Karpas-422 (cell line): ENCODE measurements at places on chromosomes 3 and 15. TPM values are rescaled to one million over a fixed set of nuclear protein-coding genes. Genes with fewer than 3 reads are reported as not detected.
A peak's percentile ranks its signal among the peaks of the same experiment; 100 is the strongest.

- H3K4me3 ChIP-seq = no peak overlapping the region
- no peak for DNase-seq
- no peaks in the 10 kb centered on the region for H3K36me3 ChIP-seq
- no peaks in the 10 kb centered on the region for H3K27me3 ChIP-seq
These were observed 1491.0 kb downstream of the SI start for GRCh38 chr3:163587342-163587741.

- DNase-seq = no peak
- no peak overlapping the region for H3K4me3 ChIP-seq
- H3K27ac ChIP-seq = no peak overlapping the region
- peaks cover 4% of the 10 kb centered on the region; the same call in 1 of the 2 replicates for H3K27me3 ChIP-seq
- H3K4me1 ChIP-seq = no peaks in the 10 kb centered on the region
These were observed 4.6 kb downstream of the SPSB4 start for GRCh38 chr3:141055536-141056445.

DNA sequence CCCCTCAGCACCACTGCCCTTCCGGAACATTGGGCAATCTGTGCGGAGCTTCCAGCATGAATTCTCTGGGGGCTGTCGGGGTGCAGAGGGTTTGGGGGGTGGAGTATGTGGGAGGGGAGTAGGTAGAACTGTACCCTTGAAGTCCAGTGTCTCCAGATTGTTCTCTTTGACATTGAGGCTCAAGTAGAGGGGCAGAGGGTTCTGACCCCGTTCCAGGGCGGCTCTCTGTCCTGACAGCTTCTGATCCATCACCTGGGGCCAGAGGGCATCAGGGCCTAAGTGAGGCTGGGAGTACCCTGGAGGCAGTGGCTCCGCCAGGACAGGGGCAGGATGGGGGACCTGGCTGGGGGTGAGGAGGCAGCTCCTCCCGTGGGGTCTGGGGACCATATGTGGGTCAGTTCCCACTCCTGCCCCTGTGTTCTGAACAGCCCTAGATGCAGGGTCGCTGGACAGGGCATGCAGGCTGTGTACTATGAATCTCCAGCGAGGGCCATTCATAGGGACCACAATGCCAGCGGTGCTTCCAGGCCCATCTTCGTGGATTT, 22.1 kb downstream of the PLA2G4D start:
- H3K4me1 ChIP-seq = no peaks in the 10 kb centered on the region
- no peaks in the 10 kb centered on the region for H3K36me3 ChIP-seq
- no peak for DNase-seq
- H3K4me3 ChIP-seq = no peak overlapping the region
- H3K27me3 ChIP-seq = no peaks in the 10 kb centered on the region

DNA sequence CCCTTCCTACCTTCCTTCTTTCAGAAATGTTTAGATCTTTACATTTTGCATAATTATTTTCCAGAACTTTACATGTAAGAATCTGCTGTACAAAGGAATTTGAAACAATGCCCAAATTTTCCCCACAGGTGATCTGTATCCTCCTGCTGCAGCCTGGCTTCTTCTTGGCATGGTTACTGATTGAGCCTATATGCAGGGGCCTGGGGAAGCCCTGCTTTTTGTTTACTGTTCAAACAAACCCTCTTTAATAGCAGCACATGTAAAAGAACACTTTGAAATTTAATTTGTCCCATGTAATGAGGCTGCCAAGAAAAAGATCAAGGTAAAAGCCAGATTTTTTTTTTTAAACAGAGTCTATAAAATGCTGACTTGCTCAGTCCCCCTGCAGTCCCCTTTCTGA, 432.2 kb downstream of the TUSC7 start:
- H3K4me1 ChIP-seq = no peaks in the 10 kb centered on the region
- H3K36me3 ChIP-seq = no peaks in the 10 kb centered on the region
- H3K27ac ChIP-seq = no peak overlapping the region
- H3K4me3 ChIP-seq = no peak overlapping the region
- DNase-seq = no peak
- H3K27me3 ChIP-seq = no peaks in the 10 kb centered on the region

DNA sequence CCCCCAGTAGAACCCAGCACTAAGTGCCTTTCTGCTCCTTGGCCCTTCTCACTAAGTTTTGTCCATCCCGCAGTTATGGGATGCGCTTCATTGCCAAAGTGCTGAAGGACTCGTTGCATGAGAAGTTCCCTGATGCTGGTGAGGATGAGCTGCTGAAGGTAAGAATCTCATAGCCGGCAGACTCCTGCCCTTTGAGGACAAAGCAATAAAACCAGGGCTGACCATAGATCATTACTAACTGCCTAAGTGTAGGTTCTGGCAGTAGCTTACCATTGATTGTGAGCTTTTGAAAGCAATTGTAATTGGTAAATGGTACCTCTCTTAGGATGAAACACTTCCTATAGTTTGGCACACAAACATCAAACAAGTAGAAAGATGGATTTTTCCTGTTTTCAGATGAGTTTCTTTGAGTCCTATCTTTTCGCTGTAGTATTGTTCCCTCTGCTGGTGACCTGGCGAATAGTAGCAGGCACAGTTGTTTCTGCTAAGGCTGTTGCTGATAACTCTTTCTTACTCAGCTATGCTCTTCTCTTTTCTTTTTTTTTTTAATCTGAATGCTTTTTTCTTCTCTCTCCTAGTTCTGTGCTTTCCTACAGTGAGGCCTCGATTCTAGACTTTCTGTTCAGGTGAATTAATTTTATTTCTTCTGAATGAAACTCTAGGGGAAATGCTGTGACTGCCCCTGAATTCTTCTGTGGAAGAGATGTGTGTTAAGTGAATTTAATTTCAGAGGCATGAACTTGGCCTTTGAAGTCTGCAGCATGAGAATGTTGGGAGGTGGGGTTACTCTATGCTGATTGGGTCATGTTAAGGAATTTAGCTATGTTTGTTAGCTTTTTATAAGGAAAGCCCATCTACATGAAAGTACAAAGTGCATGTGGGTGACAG, 47.4 kb upstream of the CRTC3 start:
- peak; percentile 69 for DNase-seq
- H3K27ac ChIP-seq = no peak overlapping the region
- no peaks in the 10 kb centered on the region for H3K4me1 ChIP-seq
- no peak overlapping the region for H3K4me3 ChIP-seq

DNA sequence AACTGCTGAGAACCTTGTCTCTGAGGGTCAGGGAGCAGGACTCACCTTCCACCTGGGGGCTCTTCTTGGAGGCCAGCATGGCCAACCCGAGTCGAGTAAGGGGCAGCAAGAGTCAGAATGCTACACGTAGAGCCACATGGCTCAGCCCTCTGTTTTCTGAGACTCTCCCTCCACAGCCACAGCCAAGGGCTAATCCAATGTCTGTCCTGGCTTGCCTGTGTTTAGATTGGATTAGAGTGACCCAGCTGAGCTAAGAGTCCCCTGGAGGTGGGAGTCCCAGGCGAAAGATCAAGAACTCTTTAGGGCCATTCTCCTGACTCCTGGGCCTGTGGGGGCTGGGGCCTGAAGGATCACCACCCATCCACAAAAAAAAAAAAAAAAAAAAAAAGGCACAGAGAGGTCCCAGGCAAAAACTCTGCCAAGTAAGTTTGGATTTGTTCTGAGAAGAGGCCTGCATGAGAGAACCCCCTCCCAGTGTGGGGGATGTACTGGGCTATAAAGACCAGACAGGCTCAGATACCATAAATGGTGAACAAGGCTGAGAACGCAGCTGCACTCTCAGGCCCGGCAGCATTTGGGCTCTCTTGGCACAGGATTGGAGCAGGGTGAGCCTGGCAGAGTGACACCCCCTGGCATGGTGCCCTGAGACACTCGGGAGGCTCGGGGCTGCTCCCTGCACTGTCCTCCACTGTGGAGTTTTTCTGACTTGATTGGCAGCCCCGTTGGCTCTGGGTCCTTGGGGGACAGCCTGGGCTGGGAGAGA, 88.0 kb upstream of the OSBPL11 start:
- no peak for DNase-seq
- H3K4me1 ChIP-seq = no peaks in the 10 kb centered on the region
- no peaks in the 10 kb centered on the region for H3K27me3 ChIP-seq
- H3K27ac ChIP-seq = no peak overlapping the region
- H3K36me3 ChIP-seq = no peaks in the 10 kb centered on the region
- no peak overlapping the region for H3K4me3 ChIP-seq

DNA sequence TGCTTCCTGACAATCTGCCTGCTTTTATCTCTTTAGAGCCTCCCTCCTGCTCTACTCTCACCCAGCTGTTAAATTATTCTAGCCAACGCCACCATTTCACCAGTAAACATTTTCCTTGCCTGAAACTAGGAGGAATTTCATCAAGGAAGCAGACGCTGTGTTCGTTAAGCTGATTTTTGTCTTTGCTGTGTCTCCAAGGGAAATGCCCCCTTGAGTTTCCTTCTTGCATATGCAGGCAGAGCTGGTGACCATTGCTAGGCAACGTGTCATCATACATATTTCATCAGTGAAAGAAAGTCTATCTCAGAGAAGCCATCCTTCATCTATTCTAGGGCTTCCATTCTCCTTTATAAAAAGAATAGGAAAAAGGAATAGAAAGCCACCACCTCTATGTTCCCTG, 87.0 kb upstream of the ST8SIA2 start:
- no peak overlapping the region for H3K4me3 ChIP-seq
- no peaks in the 10 kb centered on the region for H3K36me3 ChIP-seq
- no peaks in the 10 kb centered on the region for H3K4me1 ChIP-seq
- no peak overlapping the region for H3K27ac ChIP-seq

GRCh38 chr3:115792206-115792955, 169.1 kb downstream of the GAP43 start:
- H3K27me3 ChIP-seq = no peaks in the 10 kb centered on the region
- H3K27ac ChIP-seq = no peak overlapping the region
- no peaks in the 10 kb centered on the region for H3K4me1 ChIP-seq
- no peak overlapping the region for H3K4me3 ChIP-seq

DNA sequence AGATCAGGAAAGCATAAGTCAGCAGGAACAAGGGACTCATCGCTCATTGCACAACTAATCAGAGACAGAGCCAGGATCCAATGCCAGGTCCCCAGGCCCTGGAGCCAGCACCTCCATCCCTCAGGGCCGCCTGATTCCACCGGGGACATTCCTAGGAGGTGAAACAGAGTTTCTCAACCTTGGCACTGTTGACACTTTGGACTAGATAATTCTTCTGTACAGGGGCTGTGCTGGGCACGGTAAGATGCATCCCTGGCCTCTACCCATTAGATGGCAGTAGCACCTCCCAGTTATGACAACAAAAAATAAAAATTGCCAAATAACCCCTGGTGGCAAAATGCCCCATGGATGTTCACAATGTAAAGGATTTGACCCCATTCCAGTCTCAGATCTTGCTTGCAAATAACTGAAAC, 127.7 kb downstream of the MTHFS start:
- H3K36me3 ChIP-seq = no peaks in the 10 kb centered on the region
- DNase-seq = peak; percentile 75
- no peaks in the 10 kb centered on the region for H3K4me1 ChIP-seq
- H3K4me3 ChIP-seq = no peak overlapping the region

CCDC39 gene
- total RNA-seq = not detected in 2 replicates

LYZL4 gene
- total RNA-seq = not detected in 2 replicates

TMEM45A gene
- total RNA-seq = 0.11 and 1.3 TPM in 2 replicates

CADM2 gene
- not detected in 2 replicates for total RNA-seq

CASR gene
- not detected in 2 replicates for total RNA-seq

MAPKAPK3 gene
- total RNA-seq = 20.8 and 21.7 TPM in 2 replicates

ISLR2 gene
- not detected in 2 replicates for total RNA-seq
